ENCODE measurements at places on chromosomes 12 and 14.

DNA sequence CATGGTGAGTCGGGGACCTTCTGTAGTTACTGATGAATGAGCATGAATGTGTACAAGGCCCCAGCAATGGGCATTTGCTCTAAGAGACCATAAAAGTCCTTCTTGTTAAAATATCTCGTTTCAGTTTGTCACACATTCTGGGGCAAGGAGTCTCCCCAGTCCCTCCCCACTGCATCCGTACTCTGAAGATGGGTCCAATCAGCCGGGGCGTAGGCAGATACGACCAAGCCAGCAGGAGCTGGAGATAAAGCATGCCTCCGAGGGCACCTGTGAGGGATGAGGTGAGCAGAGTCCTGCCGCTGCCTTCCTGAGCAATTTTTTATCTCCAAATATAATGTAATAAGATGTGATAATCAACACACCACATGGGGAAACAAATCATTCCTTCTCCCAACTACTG is 528.5 kb downstream of the BCL11B start:
- no peak for DNase-seq

GRCh38 chr14:55303691-55304145 is 32.5 kb downstream of the FBXO34 start:
- peak; percentile 10 for DNase-seq

- no peak for DNase-seq
Measured at GRCh38 chr14:29706700-29707099, 220.9 kb downstream of the PRKD1 start.

- peak; percentile 89 for DNase-seq
Measured at GRCh38 chr12:53220694-53221202, 11.3 kb downstream of the RARG start.

DNA sequence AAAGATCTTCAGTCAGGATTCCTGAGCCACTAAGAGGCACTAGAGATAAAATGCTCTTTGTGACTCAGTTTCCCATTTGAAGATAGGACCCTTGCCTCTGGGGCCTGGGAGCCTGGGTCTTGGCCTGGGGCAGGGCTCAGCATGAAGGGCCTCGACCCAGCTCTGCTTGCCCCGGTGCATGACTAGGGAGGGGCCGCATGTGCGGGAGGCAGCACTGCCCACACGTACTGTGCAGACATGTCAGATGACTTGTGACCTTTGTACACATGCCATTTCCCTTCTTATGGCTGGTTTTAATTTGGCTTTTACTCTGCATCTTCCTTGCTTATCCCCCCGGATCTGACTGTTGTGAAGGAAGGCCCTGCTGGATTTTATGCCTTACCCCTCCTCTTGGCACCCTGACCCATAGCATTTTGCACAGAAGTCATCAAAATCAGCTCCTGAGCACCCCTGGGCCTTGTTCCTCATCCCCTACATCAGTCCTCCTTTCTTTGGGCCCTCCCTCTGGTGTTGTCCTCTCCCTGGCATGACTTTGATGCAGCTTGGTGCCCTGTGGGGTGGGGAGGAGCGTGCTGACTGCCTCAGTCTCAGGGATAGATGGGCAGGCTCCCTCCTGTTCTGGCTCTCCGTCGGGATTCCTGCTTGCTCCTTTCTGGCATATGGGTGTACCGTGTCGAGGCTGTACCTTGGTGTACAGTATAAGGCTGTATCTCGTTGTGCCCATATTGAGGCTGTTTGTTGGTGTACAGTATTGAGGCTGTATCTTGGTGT is 4.4 kb downstream of the CLSTN3 start:
- DNase-seq, result no peak

DNA sequence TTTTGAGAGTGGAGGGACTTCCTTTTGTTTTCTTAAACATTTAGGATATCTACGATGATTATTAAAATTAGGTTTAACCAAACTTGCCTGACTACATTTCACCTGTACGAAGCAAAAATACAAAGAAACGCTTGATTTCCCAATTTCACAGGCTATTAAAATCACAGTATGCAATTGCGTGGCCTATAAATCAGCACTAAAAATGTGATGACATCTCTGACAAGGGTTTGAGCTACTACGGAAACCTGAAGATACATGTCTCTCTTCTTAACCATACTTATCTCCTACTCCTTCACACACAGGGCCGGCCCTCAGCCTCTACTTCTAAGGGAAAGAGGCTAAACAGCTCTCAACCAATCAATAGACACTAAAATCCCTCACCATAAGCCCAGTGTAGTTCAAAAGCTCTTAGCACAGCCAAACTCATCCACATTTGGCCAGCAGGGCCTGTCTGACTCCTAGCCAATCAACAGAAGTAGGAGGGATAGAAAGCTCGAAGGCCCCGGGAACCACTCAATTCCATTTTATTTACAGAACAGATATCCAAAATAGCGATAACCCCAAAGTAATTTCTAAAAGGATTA is 137.3 kb downstream of the FOXN3 start:
- no peak for DNase-seq

GRCh38 chr14:76904100-76904739 is 78.0 kb downstream of the LRRC74A start:
- peak; percentile 97 for DNase-seq
